ENCODE measurements at places on chromosomes 1 and 21.
A peak's percentile ranks its signal among the peaks of the same experiment; 100 is the strongest.

GRCh38 chr1:173202424-173203145 is 4.5 kb downstream of the TNFSF4 start:
- peak; percentile 35 for DNase-seq

DNA sequence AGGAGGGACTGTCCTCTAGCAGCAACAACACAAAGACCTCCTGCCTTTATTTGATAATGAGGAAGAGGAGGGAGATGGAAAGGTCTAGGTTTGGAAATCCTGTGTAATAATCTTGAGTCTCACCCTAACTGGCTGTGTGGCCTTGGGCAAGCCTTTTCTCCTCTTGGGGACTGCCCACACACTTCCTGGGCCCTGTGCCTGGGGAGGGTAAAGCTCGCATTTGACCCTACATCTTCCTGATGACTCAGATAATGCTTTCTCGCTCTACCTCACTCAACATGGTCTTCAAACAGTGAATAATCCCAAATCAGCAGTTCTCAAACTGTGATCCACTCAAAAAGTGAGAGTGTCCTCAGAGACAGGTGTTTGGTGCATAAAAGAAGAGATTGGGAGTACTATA is 81.2 kb downstream of the VWA5B1 start:
- DNase-seq: no peak

DNA sequence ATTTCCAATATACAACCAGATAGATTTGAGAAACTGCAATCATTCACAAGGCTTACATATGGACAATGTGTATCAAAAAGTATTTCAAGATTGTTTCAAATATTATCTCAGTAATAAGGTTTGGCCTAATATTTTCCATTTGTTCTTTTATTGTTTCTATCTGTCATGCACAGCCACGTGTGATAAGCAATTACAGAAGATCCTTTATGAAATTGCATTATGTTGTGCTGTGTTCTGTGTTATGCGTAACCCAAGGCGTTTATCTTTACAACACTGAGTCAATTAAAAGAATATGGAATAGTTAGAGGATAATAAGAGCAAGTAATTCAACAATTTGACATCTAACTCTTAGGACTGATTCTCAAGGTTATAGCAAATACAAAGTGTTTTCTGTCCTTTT is 1009.3 kb upstream of the PRMT6 start:
- no peak for DNase-seq

- no peak for DNase-seq
Measured at GRCh38 chr21:32474179-32475059, 61.9 kb downstream of the EVA1C start.

DNA sequence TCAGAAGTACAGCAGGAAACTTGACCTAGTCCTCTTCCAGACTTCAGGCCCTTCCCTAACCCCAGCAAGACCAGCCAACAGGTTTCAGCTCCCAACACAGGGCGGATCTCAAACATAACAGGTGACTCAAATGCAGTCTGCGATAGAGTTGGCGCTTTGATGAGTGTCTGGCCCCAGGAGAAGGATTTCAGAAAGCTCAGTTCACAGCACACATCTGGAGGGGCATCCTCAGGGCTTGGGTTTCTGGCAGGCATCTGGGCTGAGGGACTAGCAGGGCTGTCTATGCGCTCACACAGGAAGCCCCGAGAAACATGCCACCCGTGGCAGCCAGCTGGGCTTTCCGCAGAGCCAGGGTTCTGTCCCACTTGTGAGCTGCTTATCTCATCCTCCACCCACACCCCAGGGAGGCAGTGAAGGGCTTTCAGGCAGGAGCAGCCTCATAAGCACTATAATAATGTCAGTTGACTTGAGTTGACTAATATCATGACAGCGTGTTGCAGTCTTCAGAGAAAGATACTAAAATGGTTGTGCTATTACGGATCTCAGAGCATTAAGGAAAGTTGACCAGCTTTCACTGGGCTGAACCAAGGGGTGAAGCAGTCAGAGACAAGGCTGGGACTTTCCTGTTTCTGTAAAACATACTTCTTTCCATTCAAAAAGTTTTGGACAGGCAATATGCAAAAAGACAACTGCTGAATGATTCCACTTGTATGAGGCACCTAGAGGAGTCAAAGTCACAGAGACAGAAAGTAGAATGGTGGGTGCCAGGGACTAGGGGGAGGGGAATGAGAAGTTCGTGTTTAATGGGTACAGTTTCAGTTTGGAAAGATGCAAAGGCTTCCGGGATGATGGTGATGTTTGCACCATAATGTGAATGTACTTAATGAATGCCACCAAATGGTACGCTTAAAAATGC is 233.0 kb upstream of the IRF2BP2 start:
- no peak for DNase-seq

DNA sequence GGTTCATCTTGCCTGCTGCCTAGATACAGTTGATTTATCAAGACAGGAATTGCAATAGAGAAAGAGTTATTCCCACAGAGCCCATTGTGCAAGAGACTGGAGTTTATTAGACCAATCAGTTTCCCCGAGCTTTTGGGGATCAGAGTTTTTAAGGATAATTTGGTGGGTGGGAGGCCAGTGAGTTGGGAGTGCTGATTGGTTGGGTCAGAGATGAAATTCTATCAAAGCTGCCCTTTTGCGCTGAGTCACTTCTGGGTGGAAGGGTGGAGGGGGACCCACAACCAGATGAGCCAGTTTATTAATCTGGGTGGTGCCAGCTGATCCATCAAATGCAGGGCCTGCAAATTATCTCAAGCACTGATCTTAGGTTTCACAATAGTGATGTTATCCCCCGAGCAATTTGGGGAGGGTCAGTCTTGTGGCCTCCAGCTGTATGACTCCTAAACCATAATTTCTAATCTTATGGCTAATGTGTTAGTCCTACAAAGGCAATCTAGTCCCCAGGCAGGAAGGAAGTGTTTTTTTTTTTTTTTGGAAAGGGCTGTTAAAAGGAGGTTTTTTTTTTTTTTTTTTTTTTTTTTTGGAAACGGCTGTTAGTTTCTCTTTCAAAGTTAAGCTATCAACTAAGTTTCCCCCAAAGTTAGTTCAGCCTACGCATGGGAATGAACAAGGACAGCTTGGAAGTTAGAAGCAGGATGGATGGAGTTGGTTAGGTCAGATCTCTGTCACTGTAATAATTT is 7.4 kb downstream of the SLC16A4 start:
- no peak for DNase-seq

DNA sequence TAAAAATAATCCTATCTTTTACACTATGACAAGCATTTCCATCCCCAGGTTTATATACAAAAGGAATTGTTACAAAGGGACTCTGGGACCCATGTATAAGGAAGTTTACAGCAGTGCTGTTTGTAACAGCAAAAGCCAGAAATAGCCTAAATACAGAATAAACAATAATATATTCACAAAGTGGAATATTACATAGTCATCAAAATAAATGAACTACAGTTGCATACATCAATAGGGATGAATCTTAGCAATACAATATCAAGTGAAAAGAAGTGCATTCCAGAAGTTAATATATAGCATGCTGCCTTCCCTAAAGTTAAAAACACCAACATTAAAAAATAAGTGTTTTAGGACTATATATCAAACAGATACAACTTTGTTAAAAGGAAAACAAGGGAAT is 77.3 kb downstream of the EDEM3 start:
- no peak for DNase-seq

- no peak for DNase-seq
Measured at GRCh38 chr1:30588311-30589073, 134.9 kb downstream of the MATN1 start.

DNA sequence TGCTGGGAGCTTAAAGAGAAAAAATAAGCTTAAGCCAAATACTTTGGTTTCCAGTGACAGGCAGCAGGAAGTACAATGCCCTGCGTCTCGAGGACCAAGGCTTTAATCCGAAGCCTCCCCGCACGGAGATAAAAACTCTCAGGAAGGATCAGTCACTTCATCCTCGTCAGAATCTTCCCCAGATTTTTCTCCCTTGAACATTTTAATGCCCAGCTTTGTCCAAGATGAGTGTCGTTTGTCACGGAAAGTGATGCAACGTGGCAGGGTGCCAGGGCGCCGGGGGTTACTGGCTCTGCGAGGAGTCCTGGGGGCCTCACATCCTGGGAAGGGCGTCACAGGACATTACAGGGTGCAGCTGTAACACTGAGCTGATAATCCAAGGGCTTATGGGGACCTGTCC is 25.2 kb upstream of the PCBP3 start:
- no peak for DNase-seq

GRCh38 chr1:231724876-231725647 is 98.5 kb downstream of the DISC1 start:
- DNase-seq: peak; percentile 15

DNA sequence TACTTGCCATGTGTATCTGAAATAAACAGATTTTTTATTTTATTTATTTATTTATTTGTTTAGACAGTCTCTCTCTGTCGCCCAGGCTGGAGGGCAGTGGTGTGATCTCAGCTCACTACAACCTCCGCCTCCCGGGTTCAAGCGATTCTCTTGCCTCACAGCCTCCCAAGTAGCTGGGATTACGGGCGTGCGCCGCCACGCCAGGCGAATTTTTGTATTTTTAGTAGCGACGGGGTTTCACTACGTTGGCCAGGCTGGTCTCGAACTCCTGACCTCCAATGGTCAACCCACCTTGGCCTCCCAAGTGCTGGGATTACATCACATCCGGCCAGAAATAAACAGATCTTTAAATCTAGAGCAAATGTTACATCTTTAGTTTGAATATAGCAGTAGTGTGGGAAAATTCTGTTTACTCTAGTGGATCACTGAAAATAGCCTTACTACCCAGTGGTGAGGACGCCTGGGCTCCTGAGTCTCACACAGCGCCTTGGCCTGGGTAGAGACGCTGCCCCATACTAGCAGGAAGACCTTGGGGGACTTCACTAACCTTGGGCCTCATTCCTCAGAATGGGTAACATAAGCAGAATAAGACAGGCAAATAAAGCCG is 709 bp downstream of the GART start:
- no peak for DNase-seq

DNA sequence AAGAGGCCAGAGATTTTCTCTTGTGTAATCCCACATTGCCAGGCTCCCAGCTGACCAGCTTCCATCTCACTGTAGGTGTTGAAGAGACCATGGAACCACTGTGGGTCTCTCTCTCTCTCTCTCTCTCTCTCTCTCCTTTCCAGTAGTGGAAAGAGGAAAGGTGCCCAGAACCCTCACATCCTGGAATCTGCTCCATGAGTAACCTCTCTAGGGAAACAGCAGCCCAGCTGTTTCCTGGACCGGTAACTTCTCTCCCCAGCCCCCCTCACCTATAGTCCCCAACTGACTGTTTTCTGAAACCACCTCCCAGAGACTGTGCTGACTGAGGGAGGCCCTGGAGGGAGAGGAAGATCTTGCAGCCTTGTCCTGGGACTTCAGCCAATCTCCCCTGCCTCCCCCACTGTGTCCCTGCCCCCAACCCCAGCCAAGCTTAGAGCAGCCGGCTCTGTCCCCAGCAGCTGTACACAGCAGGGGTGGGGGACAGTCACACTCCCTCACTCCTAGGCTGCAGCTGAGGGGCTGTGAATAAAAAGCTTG is 20.6 kb upstream of the SLC45A3 start:
- no peak for DNase-seq

- no peak for DNase-seq
Measured at GRCh38 chr1:9827558-9828185, 3.9 kb upstream of the CLSTN1 start.

DNA sequence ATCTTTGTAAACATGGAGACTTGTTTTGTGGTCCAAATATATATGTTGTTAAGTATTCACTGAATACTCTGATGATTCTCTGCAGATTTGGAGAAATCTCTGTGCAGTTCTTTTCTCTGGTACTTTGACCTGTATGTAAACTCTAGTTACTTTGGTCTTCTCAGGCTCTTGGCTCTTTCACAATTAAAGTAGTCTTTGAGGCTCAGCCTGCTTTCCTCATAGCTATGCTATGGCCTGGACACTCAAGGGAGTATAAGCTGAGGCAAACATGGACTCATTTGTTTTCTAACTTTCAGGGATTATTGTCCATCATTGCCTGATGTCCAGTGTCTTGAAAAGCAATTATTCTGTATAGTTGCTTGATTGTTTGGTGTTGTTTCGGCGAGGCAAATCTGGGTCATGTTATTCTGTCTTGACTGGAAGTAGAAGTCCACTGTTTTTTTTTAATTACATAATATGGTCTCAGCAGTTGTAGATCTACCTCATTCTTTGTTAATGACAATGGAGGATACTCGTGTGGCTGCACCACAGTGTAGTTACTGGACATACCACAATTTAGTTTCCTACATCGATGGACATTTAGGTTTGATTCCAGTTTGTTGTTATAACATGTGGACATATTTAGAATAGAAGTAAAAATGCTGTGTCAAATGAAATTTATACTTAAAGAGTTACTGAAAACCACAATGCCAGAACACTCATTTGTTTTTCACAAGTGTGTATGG is 9.2 kb downstream of the PTBP2 start:
- no peak for DNase-seq

- peak; percentile 21 for DNase-seq
Measured at GRCh38 chr1:41240781-41241353, 1.2 kb downstream of the SCMH1 start.

DNA sequence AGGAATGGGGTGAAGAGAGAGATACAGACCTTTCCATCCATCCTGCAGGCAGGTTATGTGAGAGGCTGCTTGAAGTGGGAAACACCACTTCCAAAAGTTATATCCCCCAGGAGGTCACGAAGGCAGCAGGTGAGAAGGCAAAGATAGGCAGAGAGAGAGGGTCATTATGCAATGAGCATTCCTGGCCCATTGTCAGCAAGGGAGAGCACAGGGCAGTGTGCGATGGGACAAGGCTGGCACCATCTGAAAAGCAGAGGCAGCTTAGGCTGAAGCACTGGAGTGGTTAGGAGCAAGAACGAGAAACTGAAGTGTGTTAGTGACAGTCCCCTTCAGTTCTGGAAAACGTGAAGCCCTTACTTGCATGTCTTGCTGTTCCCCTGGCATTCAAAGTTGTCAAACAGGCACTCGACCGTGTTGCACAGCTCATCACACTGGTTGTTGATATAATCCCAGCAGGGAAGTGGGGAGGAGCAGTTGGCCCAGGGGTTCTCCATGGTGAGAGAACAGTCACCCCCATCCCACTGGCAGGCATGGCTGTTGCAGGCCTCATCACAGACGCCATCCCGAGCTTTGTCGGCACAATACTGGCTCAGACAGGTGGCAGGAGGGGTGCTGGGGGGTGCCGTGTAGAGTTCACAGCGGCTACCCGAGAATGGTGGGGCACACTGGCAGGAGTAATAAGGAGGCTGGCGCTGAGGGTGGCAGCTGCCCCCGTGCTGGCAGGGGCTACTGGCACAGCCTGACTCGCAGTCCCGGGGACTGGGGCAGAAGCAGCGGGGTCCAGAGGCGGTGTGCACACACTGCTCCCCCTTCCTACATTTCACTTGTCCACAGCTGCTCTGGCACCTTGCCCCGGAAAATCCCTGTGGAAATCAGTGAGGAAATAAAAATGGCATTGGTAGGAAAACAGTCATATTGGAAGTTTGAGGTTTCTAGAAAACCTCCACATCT is 28.9 kb upstream of the ADAM30 start:
- no peak for DNase-seq

GRCh38 chr1:211566431-211567025 is 12.4 kb downstream of the SLC30A1 start:
- DNase-seq: no peak

DNA sequence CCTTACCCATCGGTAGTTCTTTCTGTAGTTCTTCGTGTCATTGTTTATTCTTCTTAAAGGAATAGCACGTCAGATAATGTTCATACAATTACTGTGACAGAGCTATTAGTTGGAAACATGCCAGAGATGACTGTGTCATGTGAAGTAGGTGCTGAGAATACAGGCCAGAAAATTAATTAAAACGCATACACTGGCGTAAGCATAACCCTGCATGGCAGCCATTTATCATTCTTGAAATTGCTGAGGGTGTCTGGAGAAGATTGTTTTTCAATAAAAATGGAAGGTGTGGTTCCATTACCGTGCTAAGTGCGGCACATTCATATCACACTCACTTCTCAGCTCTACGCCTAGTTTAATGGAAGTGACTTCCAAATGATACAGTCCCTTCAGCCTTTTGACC is 7.8 kb downstream of the ETS2 start:
- no peak for DNase-seq
